Globus pallidus (tissue), 1 donor: ENCODE measurements at places on chromosomes 1 and 21.

DNA sequence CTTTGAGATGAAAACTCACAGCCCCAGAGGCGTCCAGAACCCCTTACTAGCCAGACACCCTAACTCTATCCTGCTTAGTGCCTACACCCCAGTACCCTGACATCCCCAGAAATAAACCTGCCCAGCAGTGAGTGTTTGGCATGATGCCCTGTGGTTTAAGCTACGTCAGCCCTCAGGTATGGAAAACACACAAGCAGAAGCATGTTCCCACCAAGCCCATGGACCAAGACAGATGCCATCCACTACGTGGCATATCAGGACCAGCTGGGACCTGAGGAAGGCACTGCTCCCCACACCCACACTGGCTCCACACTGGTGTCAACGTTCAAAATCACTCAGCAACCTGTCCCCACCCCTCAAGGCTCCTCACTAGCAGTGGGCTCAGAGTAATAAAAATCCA lies 116.4 kb downstream of the SYT2 start:
- no peak for DNase-seq

GRCh38 chr1:155962599-155963211 lies 15.6 kb downstream of the ARHGEF2 start:
- DNase-seq: no peak

- DNase-seq: no peak
Measured at GRCh38 chr1:161985301-161985822, 38.3 kb downstream of the OLFML2B start.

- DNase-seq: no peak
Measured at GRCh38 chr1:39572379-39573096, 4.1 kb downstream of the PABPC4 start.

DNA sequence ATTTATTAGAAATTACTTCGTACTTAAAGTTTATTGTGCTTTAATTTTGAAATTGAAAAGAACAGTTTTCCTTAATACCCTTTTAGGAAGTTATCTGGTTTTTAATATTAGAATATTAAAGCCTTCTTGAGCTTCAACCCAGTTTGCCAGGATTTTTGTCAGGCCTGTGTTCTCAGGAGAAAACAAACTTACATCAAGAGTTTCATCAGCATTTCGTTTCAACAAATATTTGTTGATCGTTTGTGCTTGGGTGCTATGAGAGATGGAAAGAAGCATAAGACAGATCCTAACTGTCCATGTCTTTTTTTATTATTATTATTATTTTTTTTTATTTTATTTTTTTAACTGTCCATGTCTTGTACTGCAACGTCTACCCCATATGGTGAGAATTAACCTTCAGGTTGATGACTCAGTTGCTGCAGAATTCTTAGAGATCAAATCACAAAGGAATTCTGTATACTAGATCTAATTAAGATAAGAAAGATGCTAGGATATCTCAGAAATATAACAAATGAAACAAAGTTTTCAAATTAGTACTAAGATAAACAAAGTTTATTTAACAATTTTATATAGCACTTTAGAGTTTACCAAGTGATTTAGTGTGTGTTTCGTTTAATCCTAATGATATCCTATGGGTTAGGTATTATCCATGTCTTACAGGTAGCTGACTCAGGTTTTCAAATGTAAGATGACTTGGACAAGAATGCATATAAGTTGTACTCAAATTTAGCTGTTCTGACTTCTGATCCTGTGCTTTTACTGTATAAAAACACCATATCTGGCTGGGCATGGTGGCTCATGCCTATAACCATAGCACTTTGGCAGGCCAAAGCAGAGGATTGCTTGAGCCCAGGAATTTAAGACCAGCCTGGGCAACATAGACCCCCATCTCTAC lies 14.3 kb downstream of the FBXO28 start:
- no peak for DNase-seq

- peak; percentile 71 for DNase-seq
Measured at GRCh38 chr1:20380616-20381035, 90.0 kb downstream of the VWA5B1 start.

DNA sequence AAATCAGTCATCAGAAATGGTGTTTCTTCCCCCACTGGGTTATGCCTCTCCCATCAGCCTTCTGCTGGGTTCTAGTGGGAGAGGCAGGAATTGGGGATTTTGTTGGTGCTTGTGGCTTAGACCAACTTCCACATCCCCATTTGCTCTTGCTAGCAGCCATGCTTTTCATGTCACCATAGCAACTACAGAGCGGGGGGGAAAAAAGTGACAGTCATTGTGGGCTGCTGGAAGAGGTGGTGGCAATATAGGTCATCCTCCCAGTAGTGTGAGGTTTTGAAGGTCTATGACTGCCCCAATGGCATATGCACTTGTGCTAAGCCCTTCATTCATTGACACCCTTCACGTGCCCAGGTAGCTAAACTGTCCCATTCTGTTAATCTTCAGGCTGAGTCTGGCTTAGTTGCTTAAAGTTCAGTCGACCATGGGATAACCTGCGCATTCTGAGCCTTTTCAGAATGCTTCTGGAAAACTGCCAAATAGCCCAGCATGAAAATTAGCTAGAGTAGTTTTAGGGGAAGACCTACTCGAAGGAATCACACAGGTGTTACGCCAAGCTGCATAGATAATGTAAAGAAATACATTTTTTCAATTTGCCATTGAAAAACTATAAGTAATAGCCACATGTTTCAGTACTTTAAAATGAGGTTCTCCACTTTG lies 53.7 kb upstream of the ZNF326 start:
- DNase-seq: no peak

DNA sequence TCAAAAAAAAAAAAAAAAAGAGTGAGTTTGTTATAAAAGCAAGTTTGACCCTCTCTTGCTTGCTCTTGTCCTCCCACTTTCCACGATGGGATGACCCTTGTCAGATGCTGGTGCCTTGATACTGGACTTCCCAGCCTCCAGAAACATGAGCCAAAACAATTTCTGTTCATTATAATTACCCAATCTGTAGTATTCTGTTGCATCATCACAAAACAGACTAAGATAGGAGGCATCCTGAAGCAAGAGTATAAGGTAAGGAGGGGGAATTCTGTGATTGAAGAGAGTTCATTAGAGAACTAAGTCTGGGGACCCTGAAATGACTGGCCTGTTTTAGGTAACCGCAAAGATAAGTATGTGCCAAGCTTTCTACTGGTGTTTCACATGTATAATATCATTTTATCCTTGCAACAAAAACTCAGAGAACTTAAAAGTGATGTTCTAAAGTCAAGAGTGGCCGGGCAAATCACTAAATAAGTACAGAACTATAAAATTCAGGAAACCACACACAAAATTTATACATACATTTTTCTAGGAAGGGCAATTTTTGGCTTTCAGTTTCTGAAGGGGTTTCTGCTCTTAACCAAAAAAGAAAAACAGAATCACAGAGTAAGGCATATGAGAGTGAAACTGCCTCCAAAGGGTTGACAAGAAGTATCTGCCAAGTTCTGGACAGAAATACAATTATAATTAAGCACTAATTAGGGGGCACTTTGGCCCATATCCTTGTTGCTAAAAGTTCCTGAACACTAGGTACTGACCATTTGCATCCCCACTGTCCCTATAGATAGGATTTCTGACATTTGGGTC lies 14.0 kb downstream of the DNALI1 start:
- no peak for DNase-seq

GRCh38 chr1:101497881-101498559 lies 261.2 kb downstream of the S1PR1 start:
- DNase-seq: no peak
